ENCODE measurements at places on chromosomes 13 and 19.

- H3K4me3 ChIP-seq = no peak overlapping the region
- H3K27ac ChIP-seq = no peak overlapping the region
- peaks cover 7% of the 10 kb centered on the region for H3K4me1 ChIP-seq
- no peaks in the 10 kb centered on the region for H3K36me3 ChIP-seq
Measured at GRCh38 chr19:29674374-29675119, 9.3 kb downstream of the PLEKHF1 start.

DNA sequence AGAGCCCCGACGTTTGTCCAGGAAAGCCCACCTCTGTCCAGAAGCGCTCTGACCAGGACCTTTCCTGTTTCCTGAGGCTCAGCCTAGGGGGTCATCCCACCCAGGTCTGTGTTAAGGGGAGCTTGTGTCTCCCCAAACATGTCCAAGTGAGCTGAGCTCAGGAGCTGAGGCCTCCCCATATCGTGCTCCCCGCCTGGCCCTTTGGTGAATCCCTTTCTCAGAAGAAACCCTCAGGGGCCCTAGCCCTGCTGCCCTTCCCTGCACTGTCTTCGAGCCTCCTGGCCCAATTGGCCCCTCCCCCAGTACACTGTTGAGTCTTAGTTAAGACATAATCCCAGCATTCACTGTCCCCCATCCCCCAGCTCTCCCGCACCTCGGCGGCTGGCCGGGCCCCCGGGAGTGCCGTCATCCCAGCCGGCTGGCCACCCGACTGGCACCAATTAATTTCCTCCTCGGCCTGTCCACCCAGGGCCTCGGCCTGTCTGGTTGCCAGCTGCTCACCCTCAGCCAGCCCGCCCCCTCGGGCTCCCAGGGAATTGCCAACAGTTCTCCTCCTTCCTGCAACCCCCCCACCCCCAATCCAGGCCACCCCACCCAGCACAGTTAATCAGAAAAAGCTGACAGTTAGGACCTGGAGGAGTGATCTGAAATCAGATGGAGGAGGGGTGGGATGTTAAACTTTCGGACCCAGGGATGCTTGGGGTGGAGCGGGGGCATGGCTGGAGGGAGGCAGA lies 13.6 kb downstream of the IER2 start:
- peak overlapping the region; percentile 99 for H3K27ac ChIP-seq
- peak overlapping the region; percentile 15 for H3K4me3 ChIP-seq
- peak; percentile 87 for DNase-seq
- H3K27me3 ChIP-seq = no peaks in the 10 kb centered on the region
- H3K4me1 ChIP-seq = peaks cover 53% of the 10 kb centered on the region

- DNase-seq = no peak
- H3K36me3 ChIP-seq = no peaks in the 10 kb centered on the region
- peaks cover 16% of the 10 kb centered on the region for H3K4me1 ChIP-seq
- H3K4me3 ChIP-seq = no peak overlapping the region
- H3K27ac ChIP-seq = peak overlapping the region; percentile 25
Measured at GRCh38 chr13:23794267-23795161, 94.7 kb downstream of the MIPEP start.

GRCh38 chr13:39411511-39411910 lies 191.5 kb downstream of the LHFPL6 start:
- H3K27me3 ChIP-seq = no peaks in the 10 kb centered on the region
- no peak for DNase-seq
- no peaks in the 10 kb centered on the region for H3K36me3 ChIP-seq
- no peak overlapping the region for H3K27ac ChIP-seq
- H3K4me3 ChIP-seq = no peak overlapping the region

GRCh38 chr13:46797501-46798237 lies 708 bp upstream of the ESD start:
- no peaks in the 10 kb centered on the region for H3K27me3 ChIP-seq
- H3K4me3 ChIP-seq = peak overlapping the region; percentile 91
- peaks cover 23% of the 10 kb centered on the region for H3K4me1 ChIP-seq
- peaks cover 21% of the 10 kb centered on the region for H3K36me3 ChIP-seq
- no peak for DNase-seq
- peak overlapping the region; percentile 58 for H3K27ac ChIP-seq

- peak; percentile 61 for DNase-seq
- no peak overlapping the region for H3K27ac ChIP-seq
- no peaks in the 10 kb centered on the region for H3K27me3 ChIP-seq
- H3K4me1 ChIP-seq = peaks cover 10% of the 10 kb centered on the region
- no peaks in the 10 kb centered on the region for H3K36me3 ChIP-seq
- no peak overlapping the region for H3K4me3 ChIP-seq
Measured at GRCh38 chr13:48783181-48783630, 129.5 kb downstream of the CYSLTR2 start.

- H3K36me3 ChIP-seq = peaks cover 68% of the 10 kb centered on the region
- DNase-seq = no peak
- no peak overlapping the region for H3K4me3 ChIP-seq
- H3K27ac ChIP-seq = no peak overlapping the region
Measured at GRCh38 chr19:9668544-9668943, 6.4 kb downstream of the ZNF562 start.

DNA sequence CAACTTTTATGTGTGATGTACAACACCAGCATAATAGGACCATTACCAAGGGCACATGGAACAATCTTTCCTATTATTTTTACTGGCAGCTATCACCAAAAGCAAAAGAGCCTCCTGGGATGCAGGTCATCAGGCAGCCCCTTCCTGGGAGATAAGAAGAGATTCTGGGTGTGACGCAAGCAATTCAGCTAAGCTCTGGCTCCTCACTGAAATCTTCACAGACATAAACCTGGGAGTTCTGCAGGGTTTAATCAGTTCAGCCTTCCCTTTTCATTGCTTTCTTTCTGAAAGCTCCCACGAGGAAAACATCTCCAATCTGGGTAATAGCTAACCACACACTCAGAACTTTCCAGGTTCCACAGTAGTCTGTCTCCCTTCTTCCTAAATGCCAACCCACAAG lies 341.1 kb downstream of the ENOX1 start:
- no peak for DNase-seq
- H3K27ac ChIP-seq = no peak overlapping the region
- no peak overlapping the region for H3K4me3 ChIP-seq
- no peaks in the 10 kb centered on the region for H3K27me3 ChIP-seq
- no peaks in the 10 kb centered on the region for H3K36me3 ChIP-seq

DNA sequence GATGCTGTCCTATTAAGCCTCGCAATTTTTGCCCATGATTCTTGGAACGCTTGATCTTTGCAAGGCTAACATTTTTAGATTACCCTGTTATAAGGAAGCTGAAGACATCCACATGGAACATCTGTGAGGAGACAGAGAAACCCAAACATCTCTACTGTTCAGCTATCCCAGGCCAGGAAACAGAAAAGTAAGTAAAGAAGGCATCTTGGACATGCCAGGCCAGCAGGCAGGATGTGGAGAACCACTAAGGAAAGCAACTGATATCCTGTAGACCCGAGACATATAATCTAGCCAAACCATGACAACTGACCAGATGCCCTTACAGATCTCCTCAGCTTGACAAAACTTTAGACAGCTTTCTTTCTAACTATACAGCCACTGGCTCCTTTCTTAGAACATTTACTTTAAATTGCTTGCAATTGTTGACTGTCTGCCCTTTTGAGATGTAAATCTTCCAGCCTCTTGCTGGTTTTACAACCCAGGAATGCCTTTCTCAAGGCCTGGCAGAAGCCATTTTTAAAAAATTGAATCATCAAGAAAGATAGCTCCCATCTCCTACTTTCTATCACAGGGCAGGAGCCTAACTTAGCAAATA lies 255.8 kb upstream of the DACH1 start:
- no peaks in the 10 kb centered on the region for H3K27me3 ChIP-seq
- no peak overlapping the region for H3K27ac ChIP-seq
- H3K4me1 ChIP-seq = peaks cover 14% of the 10 kb centered on the region
- H3K36me3 ChIP-seq = no peaks in the 10 kb centered on the region
- H3K4me3 ChIP-seq = no peak overlapping the region

DNA sequence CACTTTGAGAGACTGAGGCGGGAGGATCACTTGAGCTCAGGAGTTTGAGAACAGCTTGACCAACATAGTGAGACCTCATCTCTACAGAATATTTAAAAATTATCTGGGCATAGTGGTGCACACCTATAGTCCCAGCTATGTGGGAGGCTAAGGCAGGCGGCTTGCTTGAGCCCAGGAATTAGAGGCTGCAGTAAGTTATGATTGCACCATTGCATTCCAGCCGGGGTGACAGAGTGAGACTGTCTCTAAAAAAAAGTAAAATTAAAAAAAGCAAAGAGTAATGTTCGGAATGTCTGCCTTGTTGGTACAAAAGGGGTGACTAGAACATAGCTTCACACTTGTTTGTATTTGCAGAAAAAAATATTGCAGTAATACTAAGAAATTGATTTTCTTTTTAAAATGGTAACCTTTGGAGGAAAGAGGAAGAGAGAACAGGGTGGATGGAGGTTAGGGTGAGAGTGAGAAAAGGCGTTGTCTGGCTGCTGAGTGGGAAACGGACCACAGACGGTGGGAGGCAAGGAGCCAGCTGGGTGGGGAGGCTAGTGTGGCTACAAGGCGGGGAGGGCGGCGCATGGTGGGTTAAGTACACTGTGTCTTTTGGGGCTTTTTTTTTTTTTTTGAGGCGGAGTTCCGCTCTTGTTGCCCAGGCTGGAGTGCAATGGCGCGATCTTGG lies 10.2 kb downstream of the PPP1R14A start:
- H3K27me3 ChIP-seq = no peaks in the 10 kb centered on the region
- H3K36me3 ChIP-seq = no peaks in the 10 kb centered on the region
- H3K27ac ChIP-seq = no peak overlapping the region
- peaks cover under 1% of the 10 kb centered on the region for H3K4me1 ChIP-seq
